ENCODE measurements at places on chromosomes 11 and 22. TPM values are rescaled to one million over a fixed set of nuclear protein-coding genes. Genes with fewer than 3 reads are reported as not detected.

GRCh38 chr22:39216143-39216490 lies 28.7 kb downstream of the PDGFB start:
- no peak for DNase-seq

The MGAT3 gene
- 8.5 TPM for total RNA-seq

The MEI1 gene
- 1.8 TPM for total RNA-seq

DNA sequence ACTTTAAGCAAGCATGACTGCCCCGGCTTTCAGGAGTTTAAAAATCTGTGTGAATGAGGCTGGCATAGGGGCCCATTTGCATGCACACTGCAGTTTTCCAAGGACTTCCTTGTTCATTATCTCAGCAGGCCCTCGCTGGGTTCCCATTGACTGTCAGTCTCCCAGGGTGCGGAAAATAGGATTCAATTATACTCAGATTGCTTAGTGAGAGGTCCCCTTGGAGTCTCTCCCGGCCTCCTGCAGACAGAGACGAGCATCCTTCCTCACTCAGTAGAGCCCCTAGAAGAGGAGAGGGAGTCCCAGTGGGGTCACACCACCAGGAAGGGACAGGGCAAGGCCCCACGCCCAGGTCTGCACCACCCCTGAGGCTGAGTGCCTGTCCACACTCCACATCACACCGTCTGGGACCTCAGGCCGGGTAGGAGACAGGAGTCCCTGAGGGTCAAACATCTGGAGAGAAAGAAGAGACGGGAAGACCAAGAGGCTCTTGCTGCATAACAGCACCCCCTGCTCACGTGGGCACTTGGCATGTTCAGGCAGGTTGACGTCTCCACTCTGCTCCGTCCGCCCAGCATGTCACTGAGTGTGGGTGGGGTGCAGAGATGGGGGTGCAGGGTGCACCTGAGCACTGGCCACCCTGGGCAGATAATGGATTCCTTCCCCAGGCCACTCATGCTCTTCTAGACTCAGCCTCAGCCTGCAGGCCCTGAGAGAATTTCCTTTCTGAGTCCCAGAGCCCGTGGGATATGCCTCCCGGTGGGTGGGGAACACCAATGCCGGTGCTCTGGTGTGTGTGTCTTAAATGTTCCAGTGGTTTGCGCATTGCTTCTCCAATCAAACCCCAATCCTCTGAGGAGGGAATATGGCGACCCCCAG lies 58.8 kb downstream of the MCM5 start:
- no peak for DNase-seq

- DNase-seq, result peak; percentile 69
Measured at GRCh38 chr22:35629406-35630216, 12.5 kb upstream of the MB start.

The SCGB1D2 gene
- total RNA-seq, result not detected

The MUC5AC gene
- 0.63 TPM for total RNA-seq

GRCh38 chr11:21411104-21411503 lies 741.7 kb downstream of the NELL1 start:
- DNase-seq, result no peak

DNA sequence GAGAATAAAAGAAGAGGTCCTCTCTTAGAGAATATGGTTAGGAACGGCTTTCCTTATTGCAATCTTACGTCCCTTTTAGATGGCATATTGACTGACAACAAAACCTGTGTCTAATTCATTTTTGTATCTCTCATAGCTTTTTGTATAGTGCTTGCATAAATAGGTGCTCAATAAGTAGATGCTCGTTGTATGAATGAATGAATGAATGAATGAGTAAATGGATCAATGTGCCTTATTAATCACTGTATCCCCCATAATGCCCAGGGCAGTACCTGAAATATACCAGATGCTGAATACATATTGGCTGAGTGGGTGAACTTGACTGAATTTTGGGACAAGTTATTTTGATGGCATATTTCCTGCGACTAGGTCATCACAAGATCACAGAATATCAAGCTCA lies 97.9 kb downstream of the SERGEF start:
- no peak for DNase-seq

GRCh38 chr11:66047541-66048365 lies 1.2 kb downstream of the GAL3ST3 start:
- no peak for DNase-seq

GRCh38 chr11:113521737-113522517 lies 46.7 kb upstream of the DRD2 start:
- DNase-seq, result no peak

DNA sequence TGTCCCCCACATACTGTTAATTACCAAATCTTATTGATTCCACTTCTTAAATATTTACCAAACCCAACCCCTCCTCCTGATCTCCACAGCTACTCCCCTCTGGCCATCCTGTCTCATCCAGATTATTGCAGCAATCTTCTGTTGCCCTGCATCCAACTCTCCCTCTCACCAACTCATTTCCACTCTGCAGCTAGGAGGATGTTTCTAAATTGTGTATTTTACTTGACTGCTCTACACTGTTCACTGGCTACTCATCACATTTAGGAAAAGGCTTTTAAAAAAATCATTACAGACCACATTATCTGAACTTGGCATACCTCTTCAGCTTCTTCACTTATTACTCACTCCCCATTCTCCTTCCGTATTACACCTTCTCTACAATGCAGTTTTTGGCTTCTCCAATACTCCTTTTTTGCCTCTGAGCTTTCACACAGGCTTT lies 117.9 kb downstream of the ATG16L2 start:
- DNase-seq, result no peak

The SLC22A25 gene
- not detected for total RNA-seq

DNA sequence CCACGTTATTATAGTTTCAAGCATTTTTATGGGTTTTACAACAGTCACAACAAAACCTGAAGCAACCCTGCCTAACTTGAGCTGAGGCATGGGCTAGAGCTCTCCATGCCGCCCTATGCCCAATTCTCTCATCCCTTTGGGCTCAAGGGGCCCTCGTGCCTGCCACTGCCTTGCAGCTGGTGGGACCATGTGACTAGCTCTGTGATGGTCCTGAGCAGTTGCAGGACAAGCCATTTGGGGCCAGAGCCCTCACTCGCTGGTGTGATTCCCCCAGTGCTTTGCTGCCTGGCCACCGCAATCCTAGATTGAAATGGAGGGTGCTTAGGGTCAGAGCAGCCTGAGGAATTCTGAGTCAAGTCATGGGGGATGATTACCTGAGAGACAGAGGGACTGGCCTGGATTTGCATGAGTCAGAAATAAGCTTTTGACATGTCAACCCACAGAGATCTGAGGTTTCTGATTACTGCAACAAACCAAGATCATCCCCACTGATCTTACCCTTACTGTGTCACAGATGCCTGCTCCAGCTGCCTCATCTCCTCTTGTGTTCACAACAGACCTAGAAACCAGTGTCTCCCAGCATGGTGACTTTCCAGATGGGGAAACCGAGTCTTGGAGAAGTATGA lies 323.7 kb downstream of the BRD1 start:
- DNase-seq, result no peak

The NAALADL1 gene
- total RNA-seq, result 6.9 TPM

The HINFP gene
- 37.2 TPM for total RNA-seq

DNA sequence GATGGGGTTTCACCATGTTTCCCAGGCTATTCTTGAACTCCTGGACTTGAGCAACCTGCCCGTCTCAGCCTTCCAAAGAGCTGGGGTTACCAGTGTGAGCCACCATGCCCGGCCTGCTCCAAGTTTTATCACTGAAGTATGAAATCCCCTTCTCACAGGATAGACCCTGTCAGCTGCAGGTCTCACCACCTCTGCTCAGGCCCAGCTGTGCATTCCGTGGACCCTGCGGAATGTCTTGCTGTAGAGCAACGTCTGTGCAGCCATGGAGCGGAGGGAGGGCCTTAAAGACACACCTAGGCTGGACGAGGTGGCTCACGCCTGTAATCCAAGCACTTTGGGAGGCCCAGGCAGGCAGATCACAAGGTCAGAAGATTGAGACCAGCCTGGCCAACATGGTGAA lies 625.4 kb downstream of the BRD1 start:
- DNase-seq, result no peak

The OTOG gene
- not detected for total RNA-seq

DNA sequence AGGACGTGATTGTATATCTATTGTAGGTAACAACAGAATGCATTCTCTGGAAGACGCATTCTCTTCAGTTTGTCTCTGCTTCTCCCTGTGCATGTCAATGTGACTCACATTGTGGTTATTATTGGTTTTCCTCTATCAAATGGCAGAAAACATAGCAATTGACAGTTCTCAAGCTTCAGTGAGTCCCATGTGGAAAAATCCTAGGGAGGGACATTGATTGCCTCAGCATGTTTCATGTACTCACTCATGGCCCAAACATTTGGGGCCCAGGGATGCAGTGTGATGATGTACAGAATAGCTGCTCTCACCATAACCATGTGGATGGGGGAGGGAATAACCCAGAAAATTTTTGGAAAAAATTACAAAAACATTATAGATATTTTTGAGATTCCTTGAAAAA lies 9.3 kb upstream of the ARL14EP start:
- no peak for DNase-seq

The SCO2 gene
- not detected for total RNA-seq
